Activated CD4-positive, CD25-positive, alpha-beta regulatory T cell (primary cell): ENCODE measurements at places on chromosomes 12 and 14.

GRCh38 chr12:83216230-83216629, 529.5 kb downstream of the TMTC2 start:
- DNase-seq = no peak

GRCh38 chr14:99716850-99717681, 33.0 kb downstream of the CYP46A1 start:
- DNase-seq = no peak

DNA sequence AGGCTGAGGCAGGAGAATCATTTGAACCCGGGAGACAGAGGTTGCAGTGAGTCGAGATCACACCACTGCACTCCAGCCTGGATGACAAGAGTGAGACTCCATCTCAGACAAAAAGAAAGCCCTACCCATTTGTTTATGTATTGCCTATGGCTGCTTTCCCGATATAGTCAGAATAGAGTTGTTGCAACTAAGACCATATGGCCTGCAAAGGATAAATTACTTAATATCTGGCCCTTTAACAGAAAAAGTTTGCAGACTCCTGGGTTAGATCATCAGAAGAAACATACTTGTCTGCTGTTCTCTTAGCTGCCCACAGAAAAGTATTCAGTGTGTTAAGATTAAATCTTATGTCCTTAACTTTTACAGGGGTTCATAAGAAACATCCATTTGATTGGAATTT, 122.4 kb upstream of the VASH1 start:
- no peak for DNase-seq

DNA sequence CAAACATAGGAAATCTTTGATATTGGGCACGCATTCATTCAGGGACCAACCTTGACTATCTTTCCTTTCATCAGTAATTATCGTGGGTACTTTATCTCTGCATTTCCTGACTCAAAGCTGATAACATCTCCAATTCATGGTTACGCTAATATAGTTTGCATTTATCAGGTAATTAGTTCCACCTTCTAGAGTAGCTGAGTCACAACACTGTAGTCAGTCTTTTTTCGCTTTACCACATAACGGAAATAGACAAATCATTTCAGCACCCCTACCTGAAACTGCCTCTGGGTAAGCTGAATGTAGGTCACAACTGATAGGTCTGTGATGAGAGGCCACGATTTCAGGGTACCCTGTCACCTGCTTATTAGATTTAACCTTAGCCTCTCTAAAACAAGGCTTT, 36.7 kb upstream of the IL22 start:
- DNase-seq = no peak

- DNase-seq = no peak
Measured at GRCh38 chr14:103456167-103456835, 66.3 kb downstream of the CKB start.

DNA sequence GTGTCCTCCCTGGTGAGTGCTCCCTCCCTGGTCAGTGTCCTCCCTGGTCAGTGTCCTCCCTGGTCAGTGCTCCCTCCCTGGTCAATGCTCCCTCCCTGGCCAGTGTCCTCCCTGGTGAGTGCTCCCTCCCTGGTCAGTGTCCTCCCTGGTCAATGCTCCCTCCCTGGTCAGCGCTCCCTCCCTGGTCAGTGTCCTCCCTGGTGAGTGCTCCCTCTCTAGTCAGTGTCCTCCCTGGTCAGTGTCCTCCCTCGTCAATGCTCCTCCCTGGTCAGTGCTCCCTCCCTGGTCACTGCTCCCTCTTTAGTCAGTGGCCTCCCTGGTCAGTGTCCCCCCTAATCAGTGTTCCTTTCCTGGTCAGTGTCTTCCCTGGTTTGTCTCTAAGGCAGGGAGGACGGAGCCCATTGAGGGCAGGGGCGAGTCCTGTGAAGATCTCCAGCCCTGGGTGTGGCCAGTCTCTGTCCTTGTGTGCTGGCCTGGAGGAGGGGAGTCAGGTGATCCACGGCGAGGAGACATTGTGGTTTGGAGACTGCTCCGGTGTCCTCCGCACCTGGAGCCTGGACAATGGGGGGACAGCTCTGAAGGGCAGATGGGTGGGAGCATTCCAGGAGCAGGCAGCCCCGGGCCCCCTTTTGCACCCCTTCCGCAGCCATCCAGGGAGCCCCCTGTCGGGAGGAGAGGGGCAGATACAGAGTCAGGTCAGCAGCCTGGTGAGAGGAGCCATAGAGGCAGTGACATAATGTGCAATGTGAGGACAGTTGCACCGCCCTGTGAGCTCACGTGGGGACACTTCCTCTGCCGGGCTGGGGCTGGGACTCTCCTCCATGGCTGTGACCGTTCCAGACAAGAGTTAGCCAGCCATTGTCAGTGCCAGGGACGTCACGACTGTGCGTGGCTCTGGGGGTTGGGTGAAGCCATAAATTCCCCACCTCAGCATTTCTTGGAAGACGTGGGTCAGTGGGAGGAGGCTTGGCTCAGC, 93.4 kb downstream of the ADGRD1 start:
- DNase-seq = no peak

- no peak for DNase-seq
Measured at GRCh38 chr12:10339053-10339840, 31.6 kb downstream of the KLRD1 start.

- DNase-seq = no peak
Measured at GRCh38 chr12:15372352-15372751, 50.0 kb downstream of the PTPRO start.

DNA sequence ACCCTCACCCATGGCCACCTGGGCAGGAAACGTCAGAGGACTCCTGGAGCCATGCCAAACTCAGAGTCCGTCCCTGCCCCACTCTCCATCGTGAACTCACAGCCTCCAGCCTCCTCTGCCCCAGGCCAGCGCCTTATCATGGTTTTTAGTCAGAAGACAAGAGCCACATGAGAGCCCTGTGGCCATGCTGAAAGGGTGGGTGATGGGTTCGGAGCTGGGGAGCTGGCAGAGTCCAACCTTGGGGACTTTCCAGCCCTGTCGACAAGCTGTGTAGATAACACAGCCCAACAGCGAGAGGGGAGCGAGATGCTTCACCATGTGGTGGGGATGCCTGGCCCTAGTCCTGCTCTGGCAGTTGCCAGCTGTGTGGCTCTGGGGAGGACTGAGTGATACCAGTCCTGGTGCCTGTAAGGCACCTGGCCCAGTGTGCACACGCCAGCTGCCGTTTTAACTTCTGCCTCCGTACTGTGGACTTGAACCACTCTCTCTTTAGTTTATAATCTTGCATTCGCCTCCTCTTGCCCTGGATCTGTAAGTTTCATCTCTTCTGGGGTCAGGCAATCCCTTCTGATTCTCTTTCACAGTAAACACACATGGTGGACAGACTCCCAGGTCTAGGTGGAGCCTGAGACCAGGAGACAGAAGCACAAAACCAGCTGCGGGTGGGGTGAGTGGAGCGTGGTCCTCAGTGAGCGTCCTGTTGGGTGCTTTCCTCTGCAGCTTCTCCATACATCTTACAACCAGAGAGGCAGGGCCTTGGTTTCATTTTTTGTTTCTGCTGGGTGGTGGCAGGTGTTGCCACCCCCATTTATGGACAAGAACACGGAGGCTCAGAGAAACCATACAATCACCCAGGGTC, 55.3 kb downstream of the RIN3 start:
- no peak for DNase-seq

DNA sequence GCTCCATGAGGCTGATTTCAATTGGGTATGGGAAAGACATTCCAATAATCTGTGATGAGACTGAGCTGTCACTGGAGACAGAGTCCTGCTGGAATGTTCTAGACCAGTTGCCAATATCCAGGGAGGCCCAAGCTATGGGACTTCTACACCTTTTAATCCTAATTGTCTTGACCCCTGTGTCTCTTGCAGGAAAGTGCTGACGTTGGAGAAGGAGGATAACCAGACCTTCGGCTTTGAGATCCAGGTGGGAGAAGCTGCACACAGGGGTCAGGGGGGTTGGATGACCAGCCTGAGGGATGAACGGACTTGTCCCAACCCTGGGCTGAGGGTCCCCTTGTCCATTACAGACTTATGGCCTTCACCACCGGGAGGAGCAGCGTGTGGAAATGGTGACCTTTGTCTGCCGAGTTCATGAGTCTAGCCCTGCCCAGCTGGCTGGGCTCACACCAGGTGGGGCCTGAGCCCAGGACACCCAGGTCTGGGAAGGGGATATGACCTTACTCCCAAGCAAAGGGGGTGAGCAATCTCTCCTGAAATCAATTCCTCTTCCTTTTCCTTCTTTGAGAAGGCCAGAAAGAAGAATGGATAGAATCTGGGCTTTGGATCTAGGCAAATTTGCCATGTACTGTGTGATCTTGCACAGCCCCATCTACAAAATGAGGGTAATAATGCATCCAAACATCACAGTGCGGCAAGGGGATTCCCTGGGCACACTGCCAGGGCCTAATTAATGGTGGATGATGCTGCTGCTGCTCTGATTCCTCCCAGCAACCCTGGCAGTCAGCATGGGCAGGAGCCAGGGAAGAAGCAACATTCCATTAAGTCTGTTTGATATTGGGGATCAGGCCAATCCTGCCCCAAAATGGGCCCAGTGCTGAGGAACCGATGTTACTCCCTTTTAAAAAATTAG, 4.2 kb downstream of the TAMALIN start:
- DNase-seq = no peak

DNA sequence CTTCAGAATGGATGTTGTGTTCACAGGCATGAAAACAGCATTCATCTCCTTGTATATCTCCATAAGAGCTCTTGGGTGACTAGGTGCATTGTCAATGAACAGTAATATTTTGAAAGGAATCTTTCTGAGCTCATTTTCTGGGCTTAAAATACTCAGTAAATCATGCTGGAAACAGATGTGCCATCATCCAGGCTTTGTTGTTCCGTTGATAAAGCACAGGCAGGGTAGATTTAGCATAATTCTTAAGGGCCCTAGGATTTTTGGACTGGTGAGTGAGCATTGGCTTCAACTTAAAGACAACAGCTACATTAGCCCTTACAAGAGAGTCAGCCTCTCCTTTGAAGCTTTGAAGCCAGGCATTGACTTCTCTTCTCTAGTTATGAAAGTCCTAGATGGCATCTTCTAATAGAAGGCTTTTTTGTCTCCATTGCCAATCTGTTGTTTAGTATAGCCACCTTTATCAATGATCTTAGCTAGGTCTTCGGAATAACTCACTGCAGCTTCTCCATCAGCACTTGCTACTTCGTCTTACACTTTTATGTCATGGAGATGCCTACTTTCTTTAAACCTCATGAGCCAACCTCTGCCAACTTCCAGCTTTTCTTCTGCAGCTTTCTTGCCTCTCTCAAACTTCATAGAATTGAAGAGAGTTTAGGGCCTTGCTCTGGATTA, 79.6 kb upstream of the PSMA6 start:
- DNase-seq = no peak

- no peak for DNase-seq
Measured at GRCh38 chr14:20801726-20802125, 918 bp downstream of the RNASE1 start.

GRCh38 chr14:100375963-100376735, 53.0 kb downstream of the SLC25A47 start:
- DNase-seq = peak; percentile 86

DNA sequence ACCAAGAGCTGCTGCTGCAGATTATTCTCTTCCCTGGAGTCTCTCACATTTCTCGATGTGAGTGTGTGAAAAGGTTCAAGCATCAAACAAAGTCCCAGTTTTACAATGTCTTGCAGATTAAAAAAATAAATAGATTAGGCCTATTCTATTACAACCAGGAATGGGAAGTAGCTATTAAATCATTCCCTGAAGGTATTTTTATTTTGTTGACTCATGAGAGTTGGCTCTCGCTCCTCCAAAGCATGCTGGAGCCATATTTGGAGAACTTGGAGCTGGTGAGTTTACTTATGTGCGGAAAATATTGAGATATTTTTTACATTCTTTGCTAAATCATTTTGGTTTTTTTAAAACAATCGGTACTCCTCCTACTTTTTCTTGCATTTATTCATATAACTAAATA, 572.3 kb downstream of the ETNK1 start:
- DNase-seq = no peak

DNA sequence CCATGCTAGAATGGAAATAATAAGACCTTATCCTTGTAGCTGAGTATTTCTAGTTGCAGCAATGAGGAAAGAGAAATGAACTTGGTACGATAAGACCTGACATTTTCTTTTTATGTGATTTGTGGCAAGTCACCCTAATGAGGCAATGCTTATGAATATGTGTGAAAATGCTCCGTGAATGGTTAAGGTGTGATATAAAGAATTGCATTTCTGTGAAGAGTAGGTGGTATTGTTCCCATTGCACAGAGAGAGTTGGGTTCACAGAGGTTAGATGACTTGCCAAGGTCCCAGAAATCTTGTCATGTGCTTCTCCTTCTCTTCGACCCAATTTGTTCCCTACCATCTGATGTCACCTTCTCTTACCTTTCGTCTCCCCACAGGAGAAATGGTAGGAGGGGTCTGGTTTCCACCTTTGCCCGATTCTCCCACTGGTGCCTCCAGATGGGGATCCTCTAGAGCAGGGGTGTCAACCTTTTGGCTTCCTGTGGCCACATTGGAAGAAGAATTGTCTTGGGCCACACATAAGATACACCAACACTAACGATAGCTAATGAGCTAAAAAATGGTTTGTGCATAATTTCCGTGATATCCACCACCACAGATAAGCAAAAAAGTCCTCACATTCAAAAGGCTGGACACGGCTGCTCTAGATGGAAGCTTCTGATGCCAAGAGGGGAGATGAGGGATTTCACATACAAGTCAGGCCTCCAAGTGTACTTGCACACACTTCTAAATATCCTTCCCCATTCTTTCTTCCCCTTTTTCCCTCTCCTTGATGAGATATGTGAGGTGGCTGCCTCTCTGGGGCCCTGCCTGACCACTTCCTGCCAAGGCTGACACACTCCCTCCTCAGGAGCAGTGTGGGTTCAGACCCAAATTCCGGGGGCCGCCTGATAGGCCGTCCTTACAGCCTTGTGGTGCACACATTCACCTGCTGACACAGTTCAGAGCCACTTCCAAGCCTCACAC, 96.1 kb downstream of the PLXNC1 start:
- DNase-seq = no peak

DNA sequence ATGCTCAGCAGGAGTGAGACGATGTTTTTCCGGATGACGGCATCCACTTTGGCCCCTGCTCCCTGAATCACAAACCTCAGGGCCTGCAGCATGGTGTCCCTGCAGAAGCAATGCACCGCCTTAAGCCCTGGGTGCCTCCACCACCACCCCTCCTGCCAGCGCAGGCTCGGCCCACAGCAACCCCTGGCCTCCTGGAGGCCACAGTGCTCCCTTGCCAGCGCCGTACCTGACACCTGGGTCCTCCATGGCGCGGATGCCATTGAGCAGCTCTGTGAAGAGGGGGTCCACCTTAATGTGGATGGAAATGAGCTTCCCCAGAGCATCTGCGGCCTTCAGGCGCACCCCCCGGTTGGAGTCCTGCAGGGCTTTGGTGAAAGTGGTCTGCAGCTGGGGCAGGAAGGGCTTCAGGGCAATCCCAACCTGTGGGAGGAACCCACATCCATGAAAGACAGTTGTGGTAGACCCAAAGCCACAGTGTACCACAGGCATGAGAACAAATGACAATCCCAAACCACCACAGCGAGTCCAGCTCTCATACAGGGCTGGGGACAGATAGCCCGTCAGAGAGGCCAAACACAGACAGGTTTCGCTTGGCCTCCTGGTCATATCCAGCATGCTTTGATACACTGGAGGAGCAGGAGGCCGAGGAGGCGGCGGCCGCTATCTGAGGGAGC, 17.9 kb upstream of the RAB35 start:
- DNase-seq = no peak
